ENCODE measurements at places on chromosomes 11 and 22.
A peak's percentile ranks its signal among the peaks of the same experiment; 100 is the strongest.

- DNase-seq = peak; percentile 73
Measured at GRCh38 chr11:35126000-35126878, 12.7 kb upstream of the CD44 start.

- DNase-seq = no peak
Measured at GRCh38 chr11:13214276-13214675, 63.3 kb upstream of the BMAL1 start.

- no peak for DNase-seq
Measured at GRCh38 chr11:72639502-72640375, 34.5 kb downstream of the PDE2A start.

DNA sequence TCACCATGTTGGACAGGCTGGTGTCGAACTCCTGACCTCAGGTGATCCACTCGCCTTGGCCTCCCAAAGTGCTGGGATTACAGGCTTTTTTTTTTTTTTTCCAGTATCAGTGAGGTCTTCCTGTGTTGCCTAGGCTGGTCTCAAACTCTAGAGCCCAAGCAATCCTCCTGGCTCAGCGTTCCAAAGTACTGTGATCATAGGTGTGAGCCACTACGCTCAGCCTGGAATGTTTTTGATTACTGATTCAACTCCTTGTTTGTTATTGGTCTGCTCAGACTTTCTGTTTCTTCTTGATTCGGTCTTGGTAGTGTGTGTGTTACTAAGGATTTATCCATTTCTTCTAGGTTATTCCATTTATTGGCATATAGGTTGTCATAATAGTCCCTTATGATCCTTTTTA, 31.3 kb downstream of the NAGA start:
- DNase-seq = no peak

GRCh38 chr11:64103277-64103985, 62.5 kb downstream of the MACROD1 start:
- DNase-seq = no peak

- DNase-seq = no peak
Measured at GRCh38 chr11:12845739-12846358, 163.3 kb upstream of the RASSF10 start.

- no peak for DNase-seq
Measured at GRCh38 chr22:49994361-49995040, 18.1 kb downstream of the IL17REL start.

DNA sequence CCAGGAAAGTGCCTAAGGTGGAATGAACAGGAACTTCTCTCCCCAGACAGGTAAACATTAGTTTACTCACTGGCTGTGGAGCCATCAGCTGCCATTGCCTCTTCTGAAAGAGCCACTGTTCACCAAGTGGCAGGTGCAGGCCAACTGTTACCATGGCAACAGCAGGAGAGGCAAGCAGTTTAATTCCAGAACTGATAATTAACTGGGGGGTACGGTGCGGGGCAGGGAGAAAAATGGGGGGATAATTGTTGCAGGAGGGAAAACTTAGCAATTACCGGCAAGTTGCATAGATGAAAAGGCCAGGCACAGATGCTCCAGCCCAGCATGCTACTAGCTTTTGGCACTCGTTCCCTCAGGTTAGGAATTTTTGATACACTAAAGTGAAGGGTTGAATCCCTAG, 85.1 kb downstream of the TRIM44 start:
- DNase-seq = no peak

DNA sequence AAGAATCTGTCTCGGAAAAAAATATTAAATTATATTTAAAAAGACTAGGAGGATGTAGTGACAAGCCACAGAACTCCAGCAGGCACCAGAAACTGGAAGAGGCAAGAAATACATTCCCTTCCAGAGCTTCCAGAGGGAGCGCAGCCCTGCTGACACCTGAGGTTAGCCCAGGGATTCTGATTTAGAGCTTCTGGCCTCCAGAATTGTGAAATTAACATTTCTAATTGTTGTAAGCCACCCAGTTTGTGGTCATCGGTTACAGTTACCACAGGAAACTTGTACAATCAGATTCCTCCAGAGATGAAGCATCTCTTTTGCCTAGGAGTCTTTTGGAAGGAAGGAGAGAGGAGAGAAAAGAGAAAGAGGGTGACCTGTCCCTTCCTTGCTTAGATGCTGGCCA, 6.4 kb upstream of the UBASH3B start:
- no peak for DNase-seq

- no peak for DNase-seq
Measured at GRCh38 chr22:31653944-31654343, 8.1 kb downstream of the PISD start.

- no peak for DNase-seq
Measured at GRCh38 chr22:49882519-49883293, 29.1 kb downstream of the ZBED4 start.

GRCh38 chr22:39537975-39538374, 5.4 kb upstream of the RPS19BP1 start:
- no peak for DNase-seq

- DNase-seq = no peak
Measured at GRCh38 chr11:95671768-95672167, 117.8 kb downstream of the FAM76B start.

GRCh38 chr11:65382033-65382803, at the start of gene SLC25A45:
TSS of gene SLC25A45 (minus strand) at chr11:65382646. CDS start at chr11:65381951, 695 bp downstream.
- DNase-seq = peak; percentile 97

GRCh38 chr11:22430639-22431038, 92.5 kb downstream of the SLC17A6 start:
- DNase-seq = no peak

DNA sequence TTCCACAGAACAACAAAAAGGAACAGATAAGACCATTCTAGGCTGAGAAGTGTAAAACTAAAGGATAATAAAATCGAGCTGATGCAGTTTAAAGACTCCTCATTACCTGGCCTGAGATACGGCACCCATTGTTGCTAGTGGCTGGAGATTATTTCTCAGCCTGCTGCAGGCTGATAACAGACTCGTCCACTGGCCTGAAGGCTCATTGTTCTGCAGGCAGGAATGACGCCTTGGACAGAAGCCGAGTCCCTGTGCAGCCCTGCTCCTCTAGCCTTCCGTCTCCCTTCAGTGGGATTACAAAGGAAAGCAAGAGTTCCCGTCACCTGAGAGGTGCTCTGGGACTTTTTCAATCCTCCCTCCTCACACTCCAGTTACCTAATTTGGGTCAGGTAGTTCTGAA, 1065.3 kb downstream of the OPCML start:
- DNase-seq = no peak

DNA sequence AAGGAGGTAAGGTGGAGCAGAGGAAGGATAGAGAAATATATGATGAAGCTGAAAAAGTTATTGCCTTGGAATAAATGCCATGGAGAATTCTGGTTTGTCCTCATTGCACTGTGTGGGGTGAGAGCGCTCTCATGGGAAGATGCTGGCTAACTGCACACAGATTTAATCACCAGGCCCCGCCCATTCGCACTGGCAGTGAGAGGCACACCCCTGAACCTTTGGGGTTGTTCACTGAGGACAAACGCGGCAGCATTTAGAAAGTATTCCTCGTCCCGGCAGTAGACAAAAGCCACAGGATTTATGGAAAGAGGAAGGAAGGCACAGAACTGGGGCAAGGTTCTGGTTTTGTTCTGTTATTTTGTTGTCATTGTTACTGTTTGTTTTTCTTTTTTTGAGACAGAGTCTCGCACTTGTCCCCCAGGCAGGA, 70.2 kb downstream of the MED15 start:
- no peak for DNase-seq

DNA sequence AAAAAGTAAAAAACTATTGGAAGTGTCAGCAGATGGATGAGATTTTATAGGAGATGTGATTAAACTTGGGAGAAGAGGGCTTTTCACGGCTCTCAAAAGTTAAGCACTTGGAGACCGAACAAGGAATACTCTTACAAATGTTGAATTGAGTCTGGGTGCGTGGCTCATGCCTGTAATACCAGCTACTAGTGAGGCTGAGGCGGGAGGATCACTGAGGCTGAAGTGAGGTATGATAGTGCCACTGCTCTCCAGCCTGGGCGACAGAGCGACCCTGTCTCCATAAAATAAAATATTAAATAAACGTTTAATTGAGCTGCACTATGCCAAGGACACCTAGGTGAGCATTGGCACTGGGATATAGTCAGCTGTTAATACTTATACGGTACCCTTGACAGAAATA, 1.9 kb downstream of the CEP57 start:
- no peak for DNase-seq

- DNase-seq = no peak
Measured at GRCh38 chr11:133058501-133058900, 473.8 kb downstream of the OPCML start.

DNA sequence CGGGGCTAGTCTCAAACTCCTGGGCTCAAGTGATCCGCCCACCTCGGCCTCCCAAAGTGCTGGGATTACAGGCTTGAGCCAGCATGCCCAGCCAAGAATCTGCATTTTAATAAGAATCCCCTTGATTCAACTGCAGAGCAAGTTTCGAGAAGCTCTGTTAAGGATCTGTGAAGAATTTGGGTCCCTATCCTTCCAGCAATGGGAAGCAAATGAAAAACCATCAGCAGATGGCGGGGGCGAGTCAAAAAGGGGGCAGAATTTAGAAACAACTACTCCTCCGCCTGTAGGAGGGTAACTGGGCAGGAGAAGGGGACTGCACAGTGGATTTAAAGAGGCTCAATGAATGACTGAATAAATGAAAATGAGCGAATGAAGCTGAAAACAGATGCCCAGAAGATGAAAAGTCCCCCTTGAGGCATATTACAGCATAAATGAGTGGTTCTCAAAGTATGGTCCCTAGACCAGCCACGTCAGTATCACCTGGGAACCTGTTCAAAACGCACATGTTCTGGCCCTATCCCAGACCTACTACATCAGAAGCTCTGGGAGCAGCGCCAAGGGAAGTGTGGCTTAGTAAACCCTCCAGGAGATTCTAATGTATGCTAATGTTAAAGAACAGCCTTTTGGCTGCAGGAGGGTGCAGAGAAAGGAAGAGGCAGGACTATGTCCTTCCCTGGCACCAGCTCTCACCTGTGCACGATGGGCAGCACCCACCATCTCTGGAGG, 15.0 kb downstream of the VWCE start:
- no peak for DNase-seq

- DNase-seq = no peak
Measured at GRCh38 chr11:130198292-130198691, 38.7 kb downstream of the ST14 start.

DNA sequence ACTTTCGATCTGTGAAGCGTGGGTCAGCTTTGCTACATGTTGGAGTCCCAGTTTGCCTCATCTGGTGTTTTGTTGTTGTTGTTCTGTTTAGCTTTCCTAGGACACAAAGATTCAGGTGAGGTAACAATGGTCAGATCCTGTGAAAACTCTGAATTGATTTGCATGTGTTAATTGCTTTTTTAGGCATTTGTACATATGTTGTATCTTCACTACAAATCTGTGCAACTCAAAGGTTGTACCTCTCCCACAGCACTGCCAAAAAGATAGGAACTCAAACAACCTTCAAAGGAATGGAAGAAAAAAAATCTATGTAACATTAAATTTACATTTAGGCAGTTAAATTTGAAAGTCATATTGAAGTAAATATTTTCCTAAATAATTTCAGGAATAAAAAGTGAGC, 518.5 kb upstream of the TENM4 start:
- no peak for DNase-seq

DNA sequence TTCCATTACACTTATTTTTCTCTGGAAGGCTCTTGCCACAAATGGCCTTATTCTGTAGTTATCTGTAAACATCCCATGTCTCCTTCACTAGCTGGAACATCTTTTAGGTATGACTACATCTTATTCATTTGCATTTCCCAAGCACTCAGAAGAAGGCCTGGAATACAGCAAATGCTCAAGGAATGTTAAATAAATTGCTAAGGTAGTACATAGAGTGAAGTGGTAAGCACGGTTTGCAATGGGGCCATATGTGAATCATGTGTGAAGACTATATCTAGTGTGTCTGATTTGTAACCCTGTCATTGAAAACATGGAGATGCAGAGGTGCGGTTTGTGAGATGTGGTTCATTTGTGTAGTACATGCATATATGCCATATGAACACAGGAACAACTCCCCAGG, 33.5 kb downstream of the GDPD4 start:
- no peak for DNase-seq

DNA sequence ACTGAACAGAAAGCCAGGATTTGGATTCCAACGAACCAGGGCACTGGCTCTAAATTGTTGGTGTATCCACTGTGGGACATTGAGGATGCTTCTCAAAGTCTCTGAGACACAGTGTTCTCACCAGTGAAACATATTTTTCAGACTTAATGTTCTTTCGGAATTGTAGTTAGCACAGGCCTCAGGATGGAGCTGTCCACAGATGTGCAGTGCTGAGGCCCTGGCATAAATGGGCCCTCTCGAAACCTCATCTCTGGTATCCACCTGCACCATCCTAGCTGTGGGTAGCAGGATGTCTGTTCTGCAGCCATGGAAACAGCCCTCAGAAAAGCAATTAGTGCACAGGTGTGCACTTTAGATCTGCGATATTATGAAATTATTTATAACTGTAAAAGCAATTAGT, 656.8 kb downstream of the TBC1D22A start:
- DNase-seq = no peak

- DNase-seq = no peak
Measured at GRCh38 chr11:71294846-71295600, 42.6 kb upstream of the SHANK2 start.

- peak; percentile 45 for DNase-seq
Measured at GRCh38 chr11:1706634-1707400, 9.8 kb downstream of the KRTAP5-6 start.

- DNase-seq = no peak
Measured at GRCh38 chr11:63608353-63609345, 5.6 kb downstream of the PLAAT3 start.

DNA sequence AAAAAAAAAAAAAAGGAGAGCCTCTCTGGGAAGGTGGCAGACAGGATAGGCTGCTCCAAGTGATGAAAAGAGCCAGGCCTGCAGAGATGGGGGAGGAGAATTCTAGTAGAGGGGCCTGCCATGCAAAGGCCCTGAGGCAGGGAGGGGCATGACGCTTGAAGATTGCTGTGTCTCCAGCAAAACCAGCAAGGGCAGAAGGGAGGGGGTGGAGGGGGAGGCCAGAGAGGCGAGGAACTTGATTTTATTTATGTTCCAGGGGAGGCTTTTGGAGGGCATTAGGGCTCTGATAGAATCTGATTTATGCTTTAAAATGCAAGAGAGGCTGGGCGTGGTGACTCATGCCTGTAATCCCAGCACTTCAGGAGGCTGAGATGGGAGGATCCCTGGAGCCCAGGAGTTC, 16.7 kb upstream of the PACSIN2 start:
- DNase-seq = no peak

DNA sequence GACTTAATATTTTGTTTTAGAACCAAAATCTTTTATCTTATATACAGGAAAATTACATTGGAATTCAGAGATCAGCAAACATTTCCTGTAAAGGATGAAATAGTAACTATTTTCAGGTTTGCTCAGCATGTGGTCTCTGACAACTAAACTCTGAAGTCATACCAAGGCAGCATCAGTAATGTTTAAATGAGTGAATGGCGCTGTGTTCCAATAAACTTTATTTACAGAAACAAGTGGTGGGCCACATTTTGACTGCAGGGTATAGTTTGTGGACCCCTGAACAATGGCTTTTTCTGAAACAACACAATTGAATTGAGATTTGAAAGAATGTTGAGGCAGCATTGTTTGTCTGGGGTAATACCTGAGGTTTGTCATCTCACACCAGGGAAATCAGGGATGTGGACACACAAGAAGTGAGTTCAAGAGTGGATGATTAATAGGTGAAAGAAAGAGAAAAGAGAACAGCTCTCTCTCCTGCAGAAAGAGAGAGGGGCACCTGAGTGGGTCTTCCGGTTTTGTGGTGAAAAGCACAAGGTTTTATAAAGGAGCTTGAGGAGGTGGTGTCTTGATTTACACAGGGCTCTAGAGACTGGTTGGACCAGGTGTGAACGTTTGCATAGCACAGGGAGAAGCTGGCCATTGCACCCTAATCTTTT, 113.5 kb upstream of the VPREB1 start:
- DNase-seq = no peak

Data from activated CD4-positive, alpha-beta memory T cell treated with anti-CD3 and anti-CD28 coated beads for 36 hours (primary cell).